Small intestine (tissue), 16 donors: ENCODE measurements at places on chromosomes 5 and 9.

DNA sequence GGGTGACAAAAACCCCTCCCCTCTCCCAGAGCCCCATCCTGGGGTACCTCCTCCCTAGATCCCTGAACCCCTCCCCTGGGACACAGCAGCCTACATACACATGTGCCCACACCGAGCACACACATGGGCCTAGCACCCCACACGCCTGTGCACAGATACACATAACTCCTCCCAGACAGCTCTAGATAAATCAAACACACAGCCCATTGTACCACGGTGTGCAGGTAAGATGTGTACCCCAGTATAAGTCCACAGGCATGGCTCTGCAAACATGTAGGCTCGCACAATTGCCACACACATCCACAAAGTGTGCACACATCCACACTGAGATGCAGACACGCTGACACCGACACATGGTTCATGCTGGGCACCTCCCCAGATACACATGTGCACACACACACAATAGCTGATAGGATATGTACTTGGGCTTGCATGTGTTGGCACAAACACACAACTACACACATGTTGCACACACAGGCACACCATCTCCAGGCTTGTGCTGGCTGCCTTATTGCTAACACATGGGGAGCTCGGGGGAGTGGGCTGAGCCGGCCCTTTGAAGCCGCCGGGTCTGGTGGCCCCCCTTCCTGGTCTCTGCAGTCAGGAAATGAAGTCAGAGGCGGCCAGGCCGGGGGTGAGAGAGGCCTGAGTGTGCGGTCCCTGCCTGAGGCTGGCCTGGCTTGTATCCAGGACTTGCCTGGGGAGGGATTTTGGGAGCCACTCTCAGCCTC lies 30.2 kb downstream of the GOLGA2 start:
- no peak for DNase-seq

DNA sequence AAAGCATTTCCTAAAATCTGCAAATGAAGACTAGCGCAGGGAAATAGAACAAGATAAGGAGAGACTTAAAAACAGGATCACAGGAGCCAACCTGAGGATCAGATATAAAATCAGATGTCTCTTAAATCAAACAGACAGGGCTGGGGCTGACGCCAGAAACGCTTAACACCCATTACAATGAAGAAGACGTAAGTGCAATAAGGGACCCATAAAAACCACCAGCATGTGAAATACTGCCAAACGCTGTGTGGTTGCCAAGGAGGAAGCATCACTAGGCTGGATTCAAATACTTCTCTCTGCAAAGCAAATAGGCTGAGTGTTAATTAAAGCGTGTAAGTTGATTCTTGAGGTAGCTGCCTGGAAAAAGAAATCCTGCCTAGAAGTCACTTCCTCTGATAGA lies 74.4 kb upstream of the ATP10B start:
- no peak for DNase-seq

- no peak for DNase-seq
These were observed 943.1 kb downstream of the NR2F1-AS1 start for GRCh38 chr5:92637960-92638359.

DNA sequence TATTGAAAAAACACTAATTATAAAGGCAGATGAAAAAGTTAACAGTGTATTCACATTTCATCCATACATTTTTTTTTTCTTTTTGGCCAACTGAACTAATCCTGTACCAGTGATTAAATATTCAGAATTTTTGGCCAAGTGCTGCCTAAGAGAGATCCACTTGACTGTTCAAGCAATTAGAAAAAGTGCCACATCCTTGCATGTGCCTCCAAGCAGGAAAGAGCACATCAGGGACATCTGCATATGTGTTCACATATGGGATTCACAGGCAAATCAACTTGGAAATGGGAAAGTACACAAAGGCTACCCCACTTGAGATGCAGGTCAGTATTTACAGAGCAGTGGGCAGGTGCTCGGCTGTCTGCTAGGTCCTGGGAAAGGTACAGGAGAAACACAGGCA lies 163.3 kb upstream of the LHFPL2 start:
- no peak for DNase-seq

DNA sequence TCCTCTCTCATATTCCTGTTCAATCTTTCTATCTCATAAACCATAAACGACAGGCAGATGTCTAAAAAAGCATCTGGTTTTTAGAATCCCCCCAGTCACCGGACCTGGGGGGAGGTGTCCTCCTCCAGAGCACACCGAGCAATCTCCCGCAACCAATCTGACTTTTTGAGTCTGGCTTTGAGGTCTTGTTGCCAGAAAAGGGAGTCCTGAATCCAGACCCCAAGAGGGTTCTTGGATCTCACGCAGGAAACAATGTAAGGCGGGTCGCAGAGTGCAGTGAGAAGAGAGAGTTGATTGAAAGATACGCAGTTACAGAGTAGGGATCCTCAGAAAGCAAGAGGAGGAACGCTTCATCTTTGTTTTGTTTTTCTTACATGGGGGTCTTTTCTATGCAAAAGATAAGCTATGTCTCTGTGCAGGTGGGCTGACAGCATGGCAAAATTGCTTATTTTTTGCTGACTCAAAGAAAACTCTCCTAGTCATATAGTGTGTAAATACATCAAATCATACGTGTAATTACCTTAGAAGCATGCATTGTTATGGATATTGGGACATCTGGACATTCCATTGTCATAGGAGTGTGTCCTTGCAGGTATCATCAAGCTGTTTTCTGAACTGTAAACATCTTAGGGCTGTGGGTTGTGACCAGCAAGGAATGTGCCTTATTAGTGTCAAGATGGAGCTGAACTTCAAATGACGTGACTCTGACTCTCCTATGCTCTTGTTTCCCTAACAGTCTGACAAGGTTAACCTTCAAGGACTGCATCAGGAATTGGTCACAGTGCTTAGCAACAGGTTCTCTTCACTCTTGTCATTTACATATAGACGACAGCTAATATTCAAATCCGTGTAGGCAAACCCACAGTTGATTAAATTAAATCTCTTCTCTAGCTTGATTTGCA lies 159.3 kb upstream of the DAPK1 start:
- no peak for DNase-seq

- DNase-seq: no peak
These were observed 218.6 kb upstream of the RASEF start for GRCh38 chr9:83281306-83282255.

- DNase-seq: no peak
These were observed 167.0 kb upstream of the GPR151 start for GRCh38 chr5:146682899-146683532.
